ENCODE measurements at places on chromosomes 5 and 9. TPM values are rescaled to one million over a fixed set of nuclear protein-coding genes. Genes with fewer than 3 reads are reported as not detected.

GRCh38 chr9:89940625-89941024 is 335.8 kb downstream of the GADD45G start:
- no peaks in the 10 kb centered on the region for H3K36me3 ChIP-seq
- no peak overlapping the region for H3K27ac ChIP-seq
- H3K4me1 ChIP-seq: peaks cover 52% of the 10 kb centered on the region
- no peaks in the 10 kb centered on the region for H3K27me3 ChIP-seq
- no peak overlapping the region for H3K4me3 ChIP-seq
- DNase-seq: no peak

- no peak for DNase-seq
- H3K27ac ChIP-seq: peak within 1 kb of the TSS; percentile 14
- H3K4me1 ChIP-seq: peaks cover 14% of the 10 kb centered on the region
- peak within 1 kb of the TSS; percentile 38 for H3K4me3 ChIP-seq
- peaks cover 21% of the 10 kb centered on the region for H3K27me3 ChIP-seq
Measured at GRCh38 chr5:178113141-178113787, at the start of gene N4BP3. TSS of gene N4BP3 (plus strand) at chr5:178113532. CDS start at chr5:178119584, 6,052 bp downstream.

DNA sequence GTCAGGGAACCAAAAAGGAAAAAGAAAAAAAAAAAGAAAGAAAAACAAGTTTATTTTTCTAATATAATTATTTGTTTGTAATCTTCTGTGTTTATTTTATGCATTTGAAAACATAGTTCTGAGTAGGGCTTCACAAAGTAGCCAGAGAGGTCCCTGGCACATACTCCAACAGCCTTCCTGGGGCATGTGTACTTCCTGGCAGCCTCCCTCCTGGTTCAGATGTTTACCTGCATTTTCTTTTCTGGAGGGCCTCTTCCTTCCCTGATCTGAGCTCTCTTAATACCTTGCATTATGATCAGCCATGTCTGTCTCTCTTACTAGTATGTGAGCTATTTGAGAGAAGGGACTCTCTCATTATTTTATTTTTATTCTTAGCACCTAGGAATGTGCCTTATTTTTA is 361.8 kb downstream of the KDM4C start:
- no peak overlapping the region for H3K27ac ChIP-seq
- DNase-seq: no peak
- no peaks in the 10 kb centered on the region for H3K27me3 ChIP-seq
- no peaks in the 10 kb centered on the region for H3K36me3 ChIP-seq

- H3K4me3 ChIP-seq: no peak overlapping the region
- H3K27me3 ChIP-seq: no peaks in the 10 kb centered on the region
- no peaks in the 10 kb centered on the region for H3K36me3 ChIP-seq
- H3K27ac ChIP-seq: no peak overlapping the region
- DNase-seq: no peak
- H3K4me1 ChIP-seq: no peaks in the 10 kb centered on the region
Measured at GRCh38 chr5:134964359-134965270, 3.1 kb upstream of the CATSPER3 start.

DNA sequence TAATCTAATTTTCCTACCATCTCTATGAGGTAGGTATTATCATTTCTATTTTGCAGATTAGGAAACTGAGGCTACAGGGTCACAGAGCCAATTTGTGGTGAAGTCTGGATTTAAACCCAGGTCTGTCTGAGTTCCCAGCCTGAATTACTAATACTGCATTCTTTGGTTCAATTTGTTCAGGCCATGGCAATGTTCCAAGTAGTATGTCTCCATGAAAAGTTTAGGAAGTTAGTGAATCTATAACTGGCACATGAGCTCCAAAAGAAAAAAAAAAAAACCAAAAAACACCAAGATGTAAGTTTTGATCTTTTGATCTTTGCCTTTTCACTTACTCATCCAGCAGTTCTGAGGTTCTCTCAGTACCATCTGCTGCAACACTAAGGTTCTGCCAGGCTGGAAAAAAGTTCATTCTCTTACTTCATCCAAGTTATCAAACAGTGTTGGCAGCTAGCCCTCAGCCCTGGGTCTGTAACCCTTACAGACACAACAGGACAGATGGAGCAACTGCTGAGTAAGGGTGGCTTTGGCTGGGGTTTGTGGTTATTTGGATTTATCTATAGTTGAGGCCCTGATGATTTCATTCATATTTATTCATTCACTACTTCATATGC is 4.4 kb upstream of the TMEM268 start:
- no peaks in the 10 kb centered on the region for H3K36me3 ChIP-seq
- H3K4me3 ChIP-seq: no peak overlapping the region
- no peak for DNase-seq
- H3K27me3 ChIP-seq: no peaks in the 10 kb centered on the region
- H3K4me1 ChIP-seq: peaks cover 6% of the 10 kb centered on the region

GRCh38 chr9:133339641-133340040 is 3.7 kb upstream of the SURF6 start:
- H3K27ac ChIP-seq: no peak overlapping the region
- peaks cover 36% of the 10 kb centered on the region for H3K36me3 ChIP-seq
- H3K4me3 ChIP-seq: no peak overlapping the region

GRCh38 chr5:9013147-9013546 is 532.7 kb downstream of the SEMA5A start:
- H3K27ac ChIP-seq: no peak overlapping the region
- H3K4me3 ChIP-seq: no peak overlapping the region
- DNase-seq: no peak
- no peaks in the 10 kb centered on the region for H3K4me1 ChIP-seq
- H3K36me3 ChIP-seq: no peaks in the 10 kb centered on the region

GRCh38 chr5:80837679-80838078 is 122.5 kb upstream of the RASGRF2 start:
- no peak overlapping the region for H3K27ac ChIP-seq
- H3K27me3 ChIP-seq: no peaks in the 10 kb centered on the region
- no peaks in the 10 kb centered on the region for H3K4me1 ChIP-seq
- no peak overlapping the region for H3K4me3 ChIP-seq
- no peak for DNase-seq

- no peaks in the 10 kb centered on the region for H3K36me3 ChIP-seq
- no peak overlapping the region for H3K4me3 ChIP-seq
- H3K4me1 ChIP-seq: no peaks in the 10 kb centered on the region
- H3K27ac ChIP-seq: no peak overlapping the region
- H3K27me3 ChIP-seq: no peaks in the 10 kb centered on the region
Measured at GRCh38 chr5:33774341-33774740, 117.4 kb downstream of the ADAMTS12 start.

DNA sequence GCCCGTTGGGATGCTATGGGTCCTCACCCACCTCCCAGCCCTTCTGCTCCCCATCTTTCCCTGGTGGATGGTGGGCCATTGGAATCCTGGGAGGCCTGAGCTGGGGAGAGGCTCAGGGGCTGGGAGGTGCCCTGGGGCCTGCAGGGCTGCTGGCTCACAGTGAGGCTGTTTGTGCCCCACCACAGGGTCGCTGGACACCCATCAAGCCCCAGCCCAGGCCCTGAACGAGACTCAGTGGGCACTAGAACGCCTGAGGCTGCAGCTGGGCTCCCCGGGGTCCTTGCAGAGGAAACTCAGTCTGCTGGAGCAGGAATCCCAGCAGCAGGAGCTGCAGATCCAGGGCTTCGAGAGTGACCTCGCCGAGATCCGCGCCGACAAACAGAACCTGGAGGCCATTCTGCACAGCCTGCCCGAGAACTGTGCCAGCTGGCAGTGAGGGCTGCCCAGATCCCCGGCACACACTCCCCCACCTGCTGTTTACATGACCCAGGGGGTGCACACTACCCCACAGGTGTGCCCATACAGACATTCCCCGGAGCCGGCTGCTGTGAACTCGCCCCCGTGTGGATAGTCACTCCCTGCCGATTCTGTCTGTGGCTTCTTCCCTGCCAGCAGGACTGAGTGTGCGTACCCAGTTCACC is 4.9 kb upstream of the AIF1L start:
- DNase-seq: no peak
- H3K4me3 ChIP-seq: no peak overlapping the region
- no peaks in the 10 kb centered on the region for H3K36me3 ChIP-seq
- peaks cover 2% of the 10 kb centered on the region for H3K27me3 ChIP-seq
- no peaks in the 10 kb centered on the region for H3K4me1 ChIP-seq
- no peak overlapping the region for H3K27ac ChIP-seq

DNA sequence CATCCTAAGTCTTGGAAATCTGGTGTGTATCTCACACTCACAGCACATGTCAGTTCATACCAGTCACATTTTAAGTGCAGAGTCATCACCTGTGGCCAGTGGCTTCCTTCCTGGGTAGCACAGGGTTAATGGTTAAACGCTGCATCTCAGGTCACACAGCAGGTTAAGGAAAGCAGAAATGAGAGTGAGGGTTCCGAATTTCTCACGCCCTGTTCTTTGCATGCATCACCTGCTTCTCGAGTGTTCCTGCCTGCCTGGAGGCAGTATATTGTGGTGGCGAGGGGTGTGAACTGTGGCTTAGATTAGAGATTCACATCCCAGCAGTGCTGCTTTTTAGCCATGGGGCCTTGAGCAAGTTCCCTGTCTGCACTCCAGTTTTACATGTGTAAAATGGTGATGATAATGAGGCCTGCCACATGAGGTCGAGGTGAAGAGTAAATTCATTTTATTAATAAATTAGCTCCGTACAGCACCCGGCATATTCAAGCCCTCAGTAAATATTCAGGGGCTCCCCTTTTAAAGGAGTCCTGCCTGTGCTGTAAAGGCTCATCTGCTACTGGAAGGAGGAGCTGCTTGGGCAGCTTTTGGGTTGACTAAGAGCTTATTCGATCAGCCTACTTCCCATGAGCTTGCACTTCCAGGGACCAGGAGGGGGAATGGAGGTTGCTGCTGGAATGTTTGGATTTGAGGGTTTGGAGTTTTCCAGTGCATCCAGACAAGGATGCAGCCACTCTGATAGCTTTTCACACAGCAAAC is 61.1 kb upstream of the SAP30L start:
- H3K27ac ChIP-seq: no peak overlapping the region
- DNase-seq: no peak
- H3K4me3 ChIP-seq: no peak overlapping the region
- peaks cover 48% of the 10 kb centered on the region for H3K36me3 ChIP-seq

- H3K36me3 ChIP-seq: no peaks in the 10 kb centered on the region
- H3K4me3 ChIP-seq: no peak overlapping the region
- H3K27ac ChIP-seq: no peak overlapping the region
Measured at GRCh38 chr5:121090822-121091221, 626.7 kb downstream of the PRR16 start.

DNA sequence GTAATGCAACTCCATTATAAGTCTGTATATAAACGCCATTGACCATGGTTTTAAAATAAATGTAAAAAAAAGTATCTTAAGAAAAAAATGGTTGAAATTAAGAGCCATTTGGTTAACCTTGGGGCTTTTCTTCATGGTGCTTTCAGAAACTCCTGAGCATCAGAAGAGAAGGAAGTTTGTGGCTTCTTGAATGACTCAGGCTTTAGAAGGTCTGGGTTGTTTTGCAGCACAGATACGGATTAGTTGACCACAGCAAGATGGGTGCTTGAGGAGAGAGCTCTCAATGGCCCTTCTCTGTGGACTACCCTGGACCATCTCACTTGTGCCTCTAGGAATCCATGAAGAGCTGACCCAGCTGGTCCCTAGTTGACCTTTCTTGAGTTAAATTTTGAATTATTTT is 189.5 kb downstream of the TMEM38B start:
- no peaks in the 10 kb centered on the region for H3K27me3 ChIP-seq
- no peaks in the 10 kb centered on the region for H3K36me3 ChIP-seq
- H3K27ac ChIP-seq: no peak overlapping the region
- H3K4me3 ChIP-seq: no peak overlapping the region
- DNase-seq: no peak

- H3K4me1 ChIP-seq: no peaks in the 10 kb centered on the region
- no peaks in the 10 kb centered on the region for H3K27me3 ChIP-seq
- H3K4me3 ChIP-seq: no peak overlapping the region
- H3K27ac ChIP-seq: no peak overlapping the region
Measured at GRCh38 chr5:168607946-168608345, 28.8 kb upstream of the PANK3 start.

DNA sequence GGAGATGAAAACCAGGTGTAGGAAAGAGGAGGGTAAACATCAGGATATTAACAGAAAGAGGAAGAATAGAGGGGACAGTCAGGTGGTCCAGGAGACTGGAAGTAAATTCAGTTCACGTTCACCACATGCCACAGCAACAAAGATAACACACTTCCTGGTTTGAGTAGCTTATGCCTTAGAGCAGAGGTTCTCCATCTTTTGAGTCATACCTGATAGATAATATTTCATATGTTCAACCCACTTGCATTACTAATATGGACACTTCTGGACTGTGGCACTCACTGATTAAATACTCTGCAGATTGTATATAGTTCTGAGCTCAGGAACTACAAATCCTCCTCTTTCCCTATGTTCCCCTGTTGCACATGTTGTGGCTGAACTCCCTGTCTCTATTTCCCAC is 179.9 kb upstream of the NR3C1 start:
- no peaks in the 10 kb centered on the region for H3K27me3 ChIP-seq
- no peaks in the 10 kb centered on the region for H3K4me1 ChIP-seq
- no peak overlapping the region for H3K4me3 ChIP-seq
- no peak overlapping the region for H3K27ac ChIP-seq
- no peaks in the 10 kb centered on the region for H3K36me3 ChIP-seq

DNA sequence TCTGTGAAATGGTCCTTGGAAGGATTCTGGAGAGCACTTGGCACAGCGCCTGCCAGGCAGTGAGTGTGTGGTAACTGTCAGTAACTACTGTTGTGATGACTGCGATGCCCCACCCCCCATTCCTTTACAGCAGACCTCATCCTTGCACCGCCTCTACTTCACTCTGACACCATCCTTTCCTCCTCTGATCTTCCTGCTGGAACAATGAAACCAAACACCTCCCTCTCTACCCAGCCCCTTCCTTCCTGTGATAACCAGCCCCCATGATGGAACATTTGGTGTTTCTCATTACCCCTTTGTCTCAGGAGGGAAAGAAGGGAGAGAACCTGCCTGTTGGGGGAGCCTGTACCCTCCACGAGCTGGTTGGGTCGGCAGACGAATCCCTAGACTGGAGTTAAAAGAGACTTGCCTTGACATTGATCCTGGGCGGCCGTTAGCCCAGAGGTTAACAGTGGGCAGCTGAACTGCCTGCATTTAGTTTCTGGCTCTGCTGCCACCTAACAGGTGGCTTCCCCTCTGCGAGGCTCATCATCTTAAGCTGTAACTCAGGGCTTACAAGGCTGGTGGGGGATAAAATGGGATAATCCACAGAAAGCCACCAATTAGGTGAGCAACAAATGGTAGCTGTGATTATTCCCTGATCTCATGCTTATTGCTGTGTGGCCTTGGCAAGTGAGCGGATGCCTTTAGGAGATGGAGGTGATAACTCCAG is 34.2 kb upstream of the GRPEL2 start:
- H3K27ac ChIP-seq: no peak overlapping the region
- DNase-seq: no peak
- no peaks in the 10 kb centered on the region for H3K4me1 ChIP-seq
- H3K27me3 ChIP-seq: no peaks in the 10 kb centered on the region
- no peaks in the 10 kb centered on the region for H3K36me3 ChIP-seq
- no peak overlapping the region for H3K4me3 ChIP-seq

- peaks cover 28% of the 10 kb centered on the region for H3K4me1 ChIP-seq
- H3K36me3 ChIP-seq: no peaks in the 10 kb centered on the region
- H3K4me3 ChIP-seq: no peak overlapping the region
- DNase-seq: no peak
- no peaks in the 10 kb centered on the region for H3K27me3 ChIP-seq
Measured at GRCh38 chr5:116564312-116564711, 10.3 kb downstream of the SEMA6A start.

- no peaks in the 10 kb centered on the region for H3K4me1 ChIP-seq
- H3K27me3 ChIP-seq: no peaks in the 10 kb centered on the region
- H3K27ac ChIP-seq: no peak overlapping the region
- H3K36me3 ChIP-seq: no peaks in the 10 kb centered on the region
Measured at GRCh38 chr9:75885652-75886051, 4.8 kb upstream of the PCSK5 start.

Gene IFNA2
- total RNA-seq: not detected

Gene SARDH
- 3.0 TPM for total RNA-seq

Gene PRLR
- 0.95 TPM for total RNA-seq

Gene SPINK7
- not detected for total RNA-seq

Gene RNF183
- not detected for total RNA-seq

Gene PFN3
- not detected for total RNA-seq

Gene SPAG8
- 2.3 TPM for total RNA-seq

Measured in sigmoid colon (tissue), 7 donors.